Activated CD4-positive, alpha-beta T cell treated with anti-CD3 and anti-CD28 coated beads for 4 hours (primary cell): ENCODE measurements at places on chromosomes 3 and 15.

GRCh38 chr3:2354702-2355101 is 256.0 kb downstream of the CNTN4 start:
- no peak for DNase-seq

GRCh38 chr3:184067573-184068055 is 14.8 kb downstream of the HTR3C start:
- DNase-seq, result no peak

DNA sequence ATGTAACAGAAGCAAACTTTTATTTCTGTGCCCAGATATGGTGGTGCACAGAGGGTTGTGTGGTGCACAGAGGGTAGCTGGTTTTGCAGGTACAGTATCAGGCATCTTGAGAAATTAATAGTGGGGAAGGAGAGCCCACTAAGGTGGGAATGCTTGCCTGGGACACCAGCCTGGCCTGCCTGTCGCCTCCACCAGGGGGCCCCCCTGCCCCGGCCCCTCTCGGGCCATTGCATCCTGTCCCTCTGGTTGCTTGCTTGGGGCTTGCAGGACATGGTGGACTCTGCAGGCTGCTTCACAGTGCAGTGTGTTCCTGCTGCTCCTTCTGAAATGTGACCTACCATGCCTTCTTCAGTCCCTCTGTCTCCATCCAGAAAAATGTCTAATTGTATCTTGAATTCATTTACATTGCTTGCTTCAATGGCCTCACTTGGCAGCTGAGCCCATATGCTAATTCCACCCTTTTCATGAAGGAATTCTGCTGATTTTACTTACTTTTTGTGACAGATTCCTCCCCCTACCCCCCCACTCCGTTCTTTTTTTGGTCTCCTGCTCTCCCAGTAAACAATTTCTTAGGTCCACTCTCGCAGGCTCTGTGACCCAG is 73.6 kb downstream of the EEFSEC start:
- peak; percentile 25 for DNase-seq

DNA sequence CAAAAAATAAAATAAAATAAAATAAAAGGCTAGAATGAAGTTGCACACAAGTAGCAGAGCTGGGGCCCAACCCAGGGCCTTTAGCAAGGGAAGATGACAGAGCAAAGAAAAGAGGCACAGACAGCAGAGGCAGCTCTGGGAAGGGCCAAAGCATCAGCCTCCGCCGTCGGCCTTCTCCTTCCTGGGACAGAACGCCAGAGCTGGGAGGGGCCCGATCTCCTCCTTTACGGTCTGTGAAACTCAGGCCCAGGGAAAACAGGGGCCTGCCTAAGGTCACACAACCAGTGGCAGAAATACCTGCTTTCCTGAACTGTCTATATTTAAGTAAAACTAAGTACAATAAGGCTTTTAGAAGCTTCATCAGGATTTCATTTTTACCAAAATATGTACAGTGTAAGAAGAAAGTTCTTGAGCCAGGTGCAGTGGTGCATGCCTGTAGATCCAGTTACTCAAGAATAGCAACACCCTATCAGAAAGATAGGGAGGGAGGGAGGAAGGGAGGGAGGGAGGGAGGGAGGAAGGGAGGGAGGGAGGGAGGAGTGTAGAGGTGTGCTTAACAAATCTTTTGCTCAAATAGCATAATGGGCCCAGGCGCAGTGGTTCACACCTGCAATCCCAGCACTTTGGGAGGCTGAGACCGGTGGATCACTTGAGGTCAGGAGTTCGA is 43.0 kb upstream of the MUC4 start:
- no peak for DNase-seq

DNA sequence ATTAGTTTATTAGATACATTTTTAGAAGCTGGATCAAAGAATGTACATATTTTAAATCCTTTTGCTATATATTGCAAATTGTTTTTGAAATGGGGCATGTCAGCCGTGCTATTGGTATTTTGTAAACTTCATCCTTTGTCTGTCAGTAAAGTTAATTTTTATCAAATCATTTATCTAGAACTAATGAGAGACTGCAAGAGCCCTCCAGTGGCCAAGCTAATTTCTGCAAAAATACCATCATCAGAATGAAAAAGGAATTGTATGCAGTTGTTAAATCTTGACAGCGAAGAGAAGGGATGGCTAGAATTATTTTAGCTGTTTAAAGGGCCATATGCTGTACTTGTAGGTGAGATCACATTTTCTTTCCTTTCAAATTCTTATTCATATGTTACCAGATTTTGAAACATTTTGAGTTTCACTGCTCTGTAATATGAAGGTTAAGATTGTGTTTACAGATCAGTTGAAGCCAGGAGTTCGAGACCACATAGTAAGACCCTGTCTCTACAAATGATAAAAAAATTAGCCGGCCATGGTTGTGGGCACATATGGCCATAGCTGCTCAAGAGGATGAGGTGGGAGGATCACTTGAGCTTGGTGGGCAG is 8.1 kb upstream of the CLDN11 start:
- no peak for DNase-seq

GRCh38 chr3:117131259-117131658 is 421.7 kb downstream of the TUSC7 start:
- no peak for DNase-seq

- no peak for DNase-seq
These were observed 62.2 kb upstream of the RGMA start for GRCh38 chr15:93150910-93151881.
